Activated CD4-positive, alpha-beta T cell treated with anti-CD3 and anti-CD28 coated beads, Interleukin-2, amount 50 U/mL, for 48 hours (primary cell): ENCODE measurements at places on chromosomes 2 and 18.

DNA sequence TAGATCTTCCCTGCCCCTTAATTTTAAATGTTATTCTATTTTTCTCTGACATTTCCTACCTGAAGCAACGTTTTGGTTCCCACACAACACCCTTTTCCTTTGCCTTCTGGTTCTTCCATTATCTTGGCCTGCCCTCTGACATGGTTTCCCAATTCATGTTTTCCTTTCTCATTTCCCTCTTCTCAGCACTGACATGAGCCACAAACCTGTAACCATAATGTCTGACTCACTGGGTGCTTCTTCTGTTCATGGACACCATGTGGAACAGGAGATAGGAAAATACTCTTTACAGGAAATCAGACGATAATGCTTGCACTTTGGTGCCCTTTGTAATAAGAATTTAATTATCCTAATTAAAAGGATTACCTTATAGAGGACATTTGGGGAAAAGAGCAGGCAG, 142.0 kb downstream of the ZEB2 start:
- no peak for DNase-seq

DNA sequence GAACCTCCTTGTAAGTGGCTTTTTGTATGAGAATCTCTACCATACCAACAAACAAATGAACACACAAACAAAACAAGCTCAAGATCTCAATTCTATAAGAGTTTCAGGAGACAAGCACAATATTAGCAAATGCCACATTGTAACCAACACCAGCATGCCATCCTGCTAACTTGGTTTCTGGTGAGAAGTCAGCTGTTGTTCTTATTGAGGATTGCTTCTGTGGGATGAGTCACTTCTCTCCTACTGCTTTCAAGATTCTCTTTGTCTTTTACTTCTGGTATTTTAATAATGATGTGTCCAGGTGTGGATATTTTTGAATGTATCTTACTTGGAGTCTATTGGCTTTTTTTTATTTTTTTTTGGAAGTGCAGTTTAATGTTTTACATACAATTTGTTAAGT, 131.7 kb downstream of the BCL2L11 start:
- DNase-seq, result no peak

- DNase-seq, result no peak
Observed at GRCh38 chr18:28269750-28270149, 92.8 kb upstream of the CDH2 start.

DNA sequence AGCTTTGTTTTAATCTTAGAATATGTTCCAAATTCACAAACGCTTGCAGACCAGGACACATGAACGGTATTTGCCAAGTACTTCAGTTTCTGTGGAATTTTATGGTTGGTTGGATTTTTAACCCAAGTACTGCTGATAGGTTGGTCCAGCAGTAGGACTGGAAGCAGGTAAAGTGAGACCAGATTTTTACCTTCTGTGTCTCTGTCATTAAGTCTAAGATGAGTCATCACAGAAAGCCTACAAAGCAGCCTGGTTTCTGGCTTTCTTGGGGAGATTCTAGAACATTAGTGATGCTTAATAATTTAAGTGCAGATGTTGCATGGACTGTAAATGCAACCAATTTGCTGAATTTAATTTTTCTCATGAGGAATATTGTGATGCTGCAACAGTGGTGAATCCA, 100.5 kb downstream of the SCG2 start:
- DNase-seq, result no peak

DNA sequence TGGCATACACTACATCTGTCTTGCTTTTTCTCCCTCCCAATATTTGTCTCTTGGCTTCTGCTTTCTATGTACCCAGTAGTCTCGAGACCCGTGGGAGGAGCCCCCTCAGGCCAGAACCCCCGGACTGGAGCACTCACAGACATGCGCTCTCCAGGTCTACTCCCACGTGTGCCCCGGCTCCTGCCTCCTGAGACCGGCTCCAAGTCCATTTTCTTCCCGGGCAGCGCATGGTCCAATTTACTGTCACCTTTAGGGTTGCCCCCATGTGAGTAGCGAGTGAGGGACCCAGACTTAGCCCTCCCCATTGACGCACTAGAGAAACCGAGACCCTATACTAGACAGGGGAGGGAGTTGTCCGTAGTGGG, 11.8 kb upstream of the TEX51 start:
- DNase-seq, result no peak

GRCh38 chr2:107591561-107592279, 235.0 kb upstream of the RGPD4 start:
- no peak for DNase-seq
